ENCODE measurements at places on chromosomes 7 and 10.

DNA sequence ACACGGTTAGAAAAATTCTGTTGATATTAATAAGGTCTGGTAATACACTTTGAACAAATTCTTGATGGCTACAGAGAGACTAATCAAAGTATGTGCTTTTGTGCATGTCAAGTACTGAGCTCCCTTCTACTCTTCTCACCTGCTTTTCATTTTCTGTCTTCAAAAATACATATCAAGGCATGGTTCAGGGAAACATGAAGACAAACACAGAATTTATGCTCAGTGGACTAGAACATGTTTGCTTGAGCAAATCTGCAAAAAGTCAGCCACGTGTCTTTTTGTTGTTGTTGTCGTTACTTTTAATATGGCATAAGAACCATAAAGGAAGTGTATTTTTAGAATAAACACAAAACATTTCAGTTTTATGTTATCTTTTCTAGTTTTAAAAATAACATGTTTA is 21.9 kb downstream of the CDK13 start:
- no peak for DNase-seq

- DNase-seq, result no peak
Measured at GRCh38 chr10:7157091-7157490, 253.7 kb downstream of the SFMBT2 start.

DNA sequence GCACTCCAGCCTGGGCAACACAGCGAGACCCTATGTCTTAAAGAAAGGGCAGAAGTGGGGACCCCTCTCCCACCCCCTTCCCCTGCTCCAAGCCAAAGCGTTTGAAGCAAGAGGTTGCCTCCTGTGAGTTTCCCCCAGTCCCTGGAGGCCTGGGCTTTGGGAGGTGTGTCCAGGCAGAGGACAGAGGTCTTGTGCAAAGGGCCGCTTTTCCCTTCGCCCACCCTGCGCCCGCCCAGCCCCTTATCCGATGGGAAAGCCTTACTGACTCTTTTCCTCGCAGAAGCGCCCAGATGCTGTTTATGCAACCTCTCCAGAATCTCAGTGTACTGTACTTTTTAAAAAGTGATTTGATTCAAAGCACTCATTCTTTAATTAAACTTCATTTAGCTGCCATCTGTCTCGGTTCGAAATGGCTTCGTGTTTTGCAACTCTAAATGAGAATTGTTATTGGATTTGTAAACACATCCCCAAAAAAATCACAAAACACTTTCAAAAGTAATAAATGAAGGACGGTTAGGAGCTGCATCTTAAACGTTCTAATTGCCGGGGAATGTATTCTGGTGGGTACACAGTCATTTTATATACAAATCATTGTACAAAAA is 50.5 kb upstream of the GTF2I start:
- DNase-seq, result no peak

DNA sequence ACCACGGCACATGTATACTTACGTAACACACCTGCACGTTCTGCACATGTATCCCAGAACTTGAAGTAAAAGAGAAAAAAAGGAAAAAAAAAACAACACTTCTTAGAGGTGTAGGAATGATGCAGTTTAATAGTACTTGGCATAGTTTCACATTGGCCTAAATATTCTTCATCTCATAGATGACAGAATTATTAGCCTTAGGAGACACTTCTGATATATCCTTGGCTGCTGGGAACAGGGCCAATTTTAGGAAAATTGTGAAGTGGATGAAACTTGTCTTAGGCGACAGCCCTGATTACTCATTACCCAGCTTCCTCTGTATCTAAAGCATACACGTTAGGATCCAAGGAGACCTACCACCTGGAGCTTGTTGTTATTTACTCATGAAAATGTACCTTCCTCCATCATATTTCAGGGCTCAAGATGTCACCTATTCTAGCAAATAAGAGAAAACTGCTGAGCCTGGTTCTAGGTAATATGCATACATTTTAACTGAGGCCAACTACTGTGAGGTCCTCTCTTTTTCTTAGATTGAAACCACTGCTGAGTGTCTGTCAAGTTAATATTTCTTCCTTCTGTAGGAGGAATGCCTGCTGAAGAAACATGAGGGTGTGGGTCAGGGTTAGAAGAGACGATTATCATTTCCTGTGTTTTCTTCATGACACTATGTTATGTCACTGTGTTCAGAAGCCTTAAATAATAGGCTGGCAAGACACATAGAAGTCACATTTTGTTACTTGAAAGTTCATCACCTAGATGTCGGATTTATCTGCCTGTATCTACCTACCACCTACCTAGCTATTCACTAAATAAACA is 44.3 kb downstream of the CPED1 start:
- DNase-seq, result no peak

GRCh38 chr7:21966271-21966670 is 20.6 kb upstream of the CDCA7L start:
- no peak for DNase-seq

DNA sequence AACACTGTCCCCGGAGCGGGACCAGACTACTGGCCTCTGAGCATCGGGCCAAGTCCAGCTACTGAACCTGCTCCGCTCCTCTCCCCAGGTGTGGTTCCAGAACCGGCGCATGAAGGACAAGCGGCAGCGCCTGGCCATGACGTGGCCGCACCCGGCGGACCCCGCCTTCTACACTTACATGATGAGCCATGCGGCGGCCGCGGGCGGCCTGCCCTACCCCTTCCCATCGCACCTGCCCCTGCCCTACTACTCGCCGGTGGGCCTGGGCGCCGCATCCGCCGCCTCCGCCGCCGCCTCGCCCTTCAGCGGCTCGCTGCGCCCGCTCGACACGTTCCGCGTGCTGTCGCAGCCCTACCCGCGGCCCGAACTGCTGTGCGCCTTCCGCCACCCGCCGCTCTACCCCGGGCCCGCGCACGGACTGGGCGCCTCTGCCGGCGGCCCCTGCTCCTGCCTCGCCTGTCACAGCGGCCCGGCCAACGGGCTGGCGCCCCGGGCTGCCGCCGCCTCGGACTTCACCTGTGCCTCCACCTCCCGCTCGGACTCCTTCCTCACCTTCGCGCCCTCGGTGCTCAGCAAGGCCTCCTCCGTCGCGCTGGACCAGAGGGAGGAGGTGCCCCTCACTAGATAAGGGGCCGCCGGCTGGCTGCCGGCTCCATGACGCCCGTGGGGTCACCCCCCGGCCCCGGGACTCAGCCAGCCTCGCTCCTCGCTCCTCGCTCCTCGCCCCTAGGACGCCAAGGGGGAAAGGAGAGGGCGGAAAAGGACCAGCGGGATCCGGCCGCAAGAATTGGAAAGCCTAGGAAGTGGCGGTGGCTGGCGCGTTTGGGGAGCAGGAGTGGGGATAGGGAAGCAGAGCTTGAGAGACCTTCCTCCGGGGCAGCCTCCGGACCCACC is 3.4 kb downstream of the EVX1 start:
- DNase-seq, result no peak

DNA sequence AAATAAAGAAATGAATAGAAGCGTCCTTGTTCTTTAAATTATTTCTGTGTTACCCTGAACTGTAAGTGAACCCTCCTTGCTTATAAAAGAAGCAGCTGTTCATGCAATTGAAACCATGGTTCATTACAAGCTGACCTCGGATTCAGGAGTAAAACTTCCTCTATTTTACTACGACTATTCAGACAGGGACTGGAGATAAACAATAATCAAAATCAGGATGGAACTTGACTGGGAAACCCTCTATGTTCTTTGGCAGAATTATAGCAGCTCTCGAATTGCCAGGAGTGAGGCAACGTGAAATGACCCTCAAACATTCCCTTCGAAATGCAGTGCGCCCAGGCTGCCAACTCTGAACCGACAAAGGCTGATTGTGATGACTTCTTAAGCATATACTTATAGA is 172.1 kb downstream of the CYP26A1 start:
- no peak for DNase-seq

DNA sequence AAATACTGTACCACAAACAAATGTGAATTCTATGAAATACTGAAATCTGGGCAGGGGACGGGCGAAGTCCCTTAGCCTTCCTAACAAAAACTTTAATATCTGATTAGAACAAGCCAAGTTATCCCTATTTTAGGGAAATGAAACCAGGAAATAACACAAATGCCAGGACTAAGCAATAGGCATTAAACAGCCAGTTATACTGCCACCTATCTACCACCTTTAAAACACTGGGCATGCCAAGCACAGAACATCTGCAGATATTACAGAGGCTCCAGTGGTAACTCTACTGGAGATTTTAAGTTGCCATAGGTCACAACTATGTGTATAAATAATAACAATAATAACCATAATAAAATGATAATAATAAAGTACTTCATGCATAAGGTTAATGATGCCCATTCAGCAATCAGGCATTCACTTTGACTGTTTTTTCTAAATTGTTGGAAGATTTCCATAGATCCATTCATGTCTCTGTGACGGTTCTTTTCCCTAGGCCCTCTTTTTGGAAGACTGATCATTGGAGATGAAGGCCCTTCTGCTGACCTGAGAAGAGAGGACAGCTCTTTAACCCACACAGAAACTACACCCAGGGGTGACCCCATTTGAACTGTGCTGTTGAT is 195.7 kb downstream of the CACNA2D1 start:
- DNase-seq, result no peak

GRCh38 chr10:82980321-82980720 is 1105.3 kb downstream of the NRG3 start:
- no peak for DNase-seq

GRCh38 chr7:44104860-44105771 is 971 bp downstream of the AEBP1 start:
- no peak for DNase-seq

DNA sequence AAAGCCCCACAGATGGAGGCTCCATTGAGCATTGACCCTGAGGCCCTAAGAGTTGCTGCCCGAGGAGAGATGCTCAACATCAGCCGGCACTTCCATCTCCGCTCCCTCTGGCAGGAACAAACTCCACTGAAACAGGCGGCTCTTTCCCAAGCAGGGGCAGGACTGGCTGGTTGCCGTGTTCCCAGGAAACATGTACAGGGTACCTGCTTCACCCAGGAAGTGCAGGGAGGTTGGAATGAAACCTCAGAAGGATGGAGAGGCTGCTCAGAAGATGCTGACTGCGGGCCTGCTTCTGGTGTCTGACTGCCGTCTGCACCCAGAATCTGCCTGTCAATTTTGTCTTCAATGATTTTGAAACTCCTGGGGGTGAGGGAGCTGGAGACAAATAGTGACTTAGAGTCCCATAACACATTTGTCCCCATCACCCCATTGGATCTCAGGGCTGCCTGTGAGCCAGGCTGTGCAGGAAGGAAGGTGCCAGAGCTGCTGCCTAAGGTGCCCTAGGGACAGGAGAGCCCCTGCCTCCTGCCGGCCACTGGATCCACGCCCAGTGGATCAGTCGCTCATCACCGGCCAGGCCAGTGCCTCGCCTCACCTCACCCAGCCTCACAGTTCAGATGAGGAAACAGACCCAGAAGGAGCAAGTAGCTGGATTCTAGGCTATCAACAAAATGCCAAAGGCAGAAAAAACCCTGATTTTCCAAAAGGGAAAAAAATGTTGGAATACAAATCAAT is 237.3 kb downstream of the PTPRN2 start:
- DNase-seq, result no peak

DNA sequence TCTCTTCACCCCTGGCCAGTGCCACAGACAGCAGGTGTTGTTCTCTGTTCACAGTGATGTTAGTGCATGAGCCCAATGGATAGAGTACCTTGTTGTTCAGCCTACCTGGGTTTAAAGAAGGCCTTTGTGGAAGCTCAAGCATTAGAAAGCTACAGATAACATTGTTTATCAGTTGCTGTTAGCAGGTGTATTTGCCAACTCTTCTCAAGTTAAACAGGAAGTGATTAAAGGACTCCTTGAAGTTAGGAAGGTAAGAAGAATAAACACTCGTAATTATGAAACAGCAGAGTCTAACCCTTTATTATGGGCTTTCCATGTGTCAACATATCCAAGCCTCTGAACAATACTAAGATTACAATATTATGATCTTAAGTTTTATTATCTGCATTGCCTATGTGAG is 25.9 kb downstream of the RGR start:
- no peak for DNase-seq

DNA sequence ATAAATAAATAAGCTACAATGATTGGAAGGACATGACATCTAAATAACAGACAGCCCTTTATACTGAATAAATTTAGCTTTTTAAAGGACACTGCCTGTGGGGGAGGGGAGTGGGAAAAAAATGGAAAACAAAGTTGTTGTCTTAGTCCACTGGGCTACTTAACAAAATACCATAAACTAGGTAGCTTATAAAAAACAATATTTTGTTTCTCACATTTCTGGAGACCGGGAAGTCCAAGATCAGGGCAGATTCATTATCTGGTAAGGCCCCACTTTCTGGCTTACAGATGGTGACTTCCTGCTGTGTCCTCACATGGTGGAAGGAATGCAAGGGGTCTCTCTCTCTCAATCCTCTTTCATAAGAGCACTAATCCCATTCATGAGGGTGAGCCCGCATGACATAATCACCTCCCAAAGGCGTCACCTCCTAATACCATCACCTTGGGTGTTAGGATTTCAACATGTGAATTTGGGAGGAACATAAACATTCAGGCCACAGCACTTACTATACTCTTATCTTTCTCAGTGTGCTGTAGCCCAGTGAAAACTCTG is 43.0 kb downstream of the DNAJC12 start:
- no peak for DNase-seq

- DNase-seq, result no peak
Measured at GRCh38 chr10:122034149-122034756, 45.3 kb downstream of the TACC2 start.

GRCh38 chr10:103382769-103383168 is 13.5 kb downstream of the ATP5MK start:
- DNase-seq, result no peak

GRCh38 chr7:134832367-134832766 is 52.9 kb downstream of the CALD1 start:
- DNase-seq, result no peak

DNA sequence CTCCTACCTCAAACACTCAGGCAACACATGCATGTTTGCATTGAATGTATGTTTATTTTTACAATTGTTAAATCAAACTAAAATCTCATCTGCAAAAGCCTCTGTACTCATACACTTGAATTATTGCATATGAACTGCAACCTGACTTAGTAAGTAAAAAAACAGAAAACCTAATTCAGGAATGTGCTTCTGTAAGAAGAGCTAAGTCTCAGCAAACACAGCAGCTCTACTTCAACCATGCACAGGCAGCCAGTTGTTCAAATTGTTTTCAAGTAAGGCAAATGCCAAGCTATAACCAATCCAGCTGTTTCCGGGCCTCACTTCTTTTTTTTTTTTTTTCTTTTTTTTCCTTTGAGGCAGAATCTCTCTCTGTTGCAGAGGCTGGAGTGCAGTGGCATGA is 93.5 kb upstream of the MALRD1 start:
- no peak for DNase-seq

GRCh38 chr10:80279146-80279545 is 10.3 kb downstream of the MAT1A start:
- no peak for DNase-seq

GRCh38 chr10:124231168-124232155 is 138.1 kb upstream of the CHST15 start:
- no peak for DNase-seq

- DNase-seq, result no peak
Measured at GRCh38 chr10:101867931-101868330, 24.3 kb upstream of the KCNIP2 start.

- no peak for DNase-seq
Measured at GRCh38 chr7:1818575-1819258, 148.6 kb downstream of the ELFN1 start.

GRCh38 chr10:133302230-133302629 is 6.4 kb downstream of the TUBGCP2 start:
- DNase-seq, result no peak
